Heart left ventricle (tissue), 16 donors: ENCODE measurements at places on chromosomes 6 and 20.

DNA sequence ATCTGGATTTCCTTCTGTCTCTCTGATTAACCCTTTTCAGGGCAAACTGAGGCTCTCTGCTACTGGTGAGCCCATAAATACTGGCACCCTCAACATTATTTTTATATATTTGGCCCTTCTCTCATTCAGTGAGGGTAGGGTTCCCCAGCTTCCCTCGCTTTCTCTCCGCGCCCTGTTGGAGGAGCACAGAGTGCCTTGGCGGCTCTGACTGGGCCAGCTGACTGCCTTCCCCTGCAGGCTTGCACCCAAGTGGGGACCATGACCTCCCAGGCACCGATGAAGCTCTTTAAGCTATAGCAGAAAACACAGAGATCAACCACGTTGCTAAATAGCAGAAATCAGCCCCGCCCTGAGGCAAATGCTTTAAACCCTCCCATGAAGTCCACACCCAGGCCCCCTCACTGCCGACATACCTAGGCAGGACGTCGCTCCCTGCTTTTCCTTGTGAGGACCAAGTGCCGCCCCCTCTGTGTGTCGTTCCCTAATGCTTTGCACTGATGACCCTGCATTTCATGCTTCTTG lies 105.0 kb downstream of the HUS1B start:
- no peak for DNase-seq

GRCh38 chr6:42387336-42387735 lies 64.4 kb downstream of the TRERF1 start:
- no peak for DNase-seq

GRCh38 chr6:53264915-53265607 lies 83.7 kb downstream of the ELOVL5 start:
- DNase-seq = no peak

DNA sequence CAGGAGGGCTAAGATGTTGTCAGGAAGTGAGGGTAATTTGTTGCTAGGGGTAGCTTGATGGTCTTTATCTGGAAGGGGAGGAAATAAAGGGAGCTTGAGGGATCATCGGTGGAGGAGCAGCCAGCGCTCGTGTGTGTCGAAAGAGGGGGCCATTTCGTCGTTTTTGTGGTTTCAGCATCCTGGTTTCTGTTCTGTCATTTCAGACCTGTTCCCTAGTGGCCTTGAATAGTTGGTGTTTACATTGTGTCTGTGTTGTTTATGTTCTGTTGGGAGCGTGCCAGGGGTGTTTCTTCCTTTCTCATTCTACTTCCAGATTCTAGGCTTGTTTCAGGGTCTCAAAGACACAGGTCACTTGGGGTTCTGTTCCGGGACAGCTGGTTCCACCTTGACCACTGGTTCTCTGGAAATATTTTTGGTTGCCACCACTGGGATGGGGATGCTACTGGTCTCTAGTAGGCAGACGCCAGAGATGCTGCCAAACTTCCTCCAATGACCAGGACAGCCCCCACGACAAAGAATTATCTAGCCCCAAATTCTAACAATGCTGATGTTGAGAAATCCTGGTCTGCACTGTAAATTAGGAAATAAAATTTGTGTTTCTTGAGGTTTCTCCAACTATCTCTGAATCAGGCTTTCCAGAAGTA lies 113.9 kb upstream of the NAA20 start:
- DNase-seq = no peak

- DNase-seq = no peak
Measured at GRCh38 chr20:47468290-47469050, 33.2 kb upstream of the NCOA3 start.

DNA sequence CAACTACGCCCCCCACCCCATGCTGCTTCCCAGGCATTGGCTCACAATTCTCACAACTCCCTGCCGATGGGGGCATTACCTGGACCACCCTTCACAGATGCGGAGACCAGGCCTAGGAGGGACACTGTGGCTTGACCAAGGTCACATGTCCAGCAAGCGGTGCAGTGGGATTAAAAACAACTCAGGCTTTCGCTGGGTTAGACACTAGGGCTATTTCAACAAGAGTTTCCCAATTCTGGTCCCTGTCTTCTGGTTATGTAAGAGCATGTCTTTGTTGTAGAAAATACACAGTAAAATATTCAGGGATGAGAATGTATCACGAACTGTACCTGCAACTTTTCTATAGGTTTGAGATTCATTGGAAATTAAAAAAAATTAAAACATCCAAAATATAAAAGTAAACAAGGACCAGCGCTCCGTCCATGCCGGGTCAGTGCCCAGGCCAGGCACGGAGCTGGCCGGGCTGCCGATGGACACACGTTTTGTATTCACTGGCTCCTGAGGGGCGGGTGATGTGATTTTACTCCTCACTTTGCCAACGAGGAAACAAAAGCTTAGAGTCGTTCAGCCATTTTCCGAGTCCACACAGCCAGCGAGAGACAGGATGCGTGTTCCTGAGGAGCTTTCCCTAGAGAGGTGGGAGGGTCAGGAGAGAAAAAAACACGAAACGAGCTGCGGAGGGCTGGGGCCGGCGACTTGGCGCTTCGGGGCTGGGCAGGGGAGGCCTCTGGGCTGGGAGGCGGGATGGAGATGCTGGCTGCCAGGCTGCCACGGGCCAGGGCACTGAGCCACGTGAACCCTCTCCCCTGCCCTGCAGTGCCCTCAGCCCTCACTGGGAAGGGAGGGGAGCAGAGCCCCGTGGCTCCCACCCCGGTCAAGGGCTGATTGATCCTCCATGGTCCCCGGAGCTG lies 17.1 kb upstream of the VSTM2L start:
- no peak for DNase-seq

GRCh38 chr6:113147544-113147943 lies 709.6 kb upstream of the MARCKS start:
- DNase-seq = no peak

DNA sequence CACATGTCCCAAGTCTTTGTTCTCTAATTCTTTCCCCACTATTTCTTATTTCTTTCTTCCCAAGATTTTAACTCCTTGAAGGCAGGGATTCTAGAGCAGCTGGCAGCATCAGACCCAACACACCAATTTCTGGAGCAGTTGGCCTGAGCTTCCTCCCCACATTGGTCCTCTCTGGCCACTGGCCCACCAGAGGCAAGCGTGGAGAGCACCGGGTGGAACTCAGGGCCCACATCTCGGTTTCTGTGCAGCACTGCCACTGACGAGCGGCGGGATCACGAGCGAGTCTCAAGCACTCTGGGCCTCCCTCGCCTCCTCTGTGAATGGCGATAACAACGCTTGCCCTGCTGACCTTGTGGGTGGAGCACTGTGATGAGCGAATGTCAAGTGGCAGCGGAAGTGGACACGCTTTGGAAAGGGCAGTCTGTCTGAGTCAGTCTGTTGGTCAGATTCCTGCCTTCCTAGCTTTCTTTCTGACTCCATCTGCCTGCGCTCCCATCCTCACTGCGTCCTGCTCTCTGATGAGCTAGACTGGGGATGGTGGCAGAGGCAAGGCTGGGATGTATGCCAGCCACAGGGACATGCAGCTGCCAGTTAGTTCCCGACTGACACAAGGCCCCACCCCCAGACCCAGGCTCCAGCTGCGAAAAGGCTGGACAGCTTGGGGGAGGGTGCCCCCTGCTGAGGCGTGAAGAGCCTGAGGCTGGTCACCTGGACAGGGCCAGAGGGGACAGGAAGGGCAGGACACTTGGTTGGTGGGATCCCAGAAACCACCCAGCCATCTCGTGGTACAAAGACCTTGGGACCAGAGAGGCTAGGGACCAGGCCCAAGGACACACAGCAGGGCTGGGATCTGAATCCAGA lies 4.5 kb upstream of the SPDEF start:
- DNase-seq = peak; percentile 43

DNA sequence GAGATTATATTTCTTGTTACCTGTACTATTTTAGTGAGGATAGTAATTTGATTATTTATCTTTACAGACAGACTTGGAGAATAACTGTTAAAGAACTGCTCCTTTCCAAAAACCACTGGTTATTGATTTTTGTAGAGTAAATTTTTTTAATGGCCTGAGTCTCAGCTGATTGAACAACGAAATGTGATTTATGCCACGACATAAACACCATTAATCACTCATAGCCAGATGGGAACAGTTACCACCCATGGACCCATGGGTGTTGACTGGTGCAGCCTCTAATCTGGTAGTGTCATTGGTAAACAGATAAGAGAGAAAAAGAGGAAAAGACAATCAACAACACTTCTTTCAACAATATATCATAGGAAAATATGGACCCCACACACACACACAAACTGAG lies 101.4 kb upstream of the BEND6 start:
- DNase-seq = no peak

DNA sequence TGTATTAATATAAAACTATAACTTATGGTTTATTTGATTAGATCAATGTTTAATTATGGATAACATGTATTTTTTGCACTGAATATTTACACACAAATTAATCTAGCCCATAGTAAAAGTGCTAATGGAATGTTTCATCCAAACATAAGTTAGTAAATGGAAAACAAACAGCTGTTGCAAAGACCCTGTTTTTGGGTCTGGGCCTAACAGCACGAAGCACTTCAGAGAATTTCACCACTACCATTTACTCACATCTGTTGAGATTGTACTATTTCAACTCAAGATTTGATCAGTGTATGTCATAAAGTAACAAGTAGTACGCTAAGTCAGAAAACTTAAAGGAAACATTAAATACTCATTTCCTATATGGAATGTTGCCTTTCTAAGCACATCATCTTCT lies 359.6 kb downstream of the LAMA2 start:
- DNase-seq = no peak

- peak; percentile 65 for DNase-seq
Measured at GRCh38 chr6:11172501-11173327, 59.8 kb downstream of the NEDD9 start.

- no peak for DNase-seq
Measured at GRCh38 chr6:20919677-20920385, 385.6 kb downstream of the CDKAL1 start.

DNA sequence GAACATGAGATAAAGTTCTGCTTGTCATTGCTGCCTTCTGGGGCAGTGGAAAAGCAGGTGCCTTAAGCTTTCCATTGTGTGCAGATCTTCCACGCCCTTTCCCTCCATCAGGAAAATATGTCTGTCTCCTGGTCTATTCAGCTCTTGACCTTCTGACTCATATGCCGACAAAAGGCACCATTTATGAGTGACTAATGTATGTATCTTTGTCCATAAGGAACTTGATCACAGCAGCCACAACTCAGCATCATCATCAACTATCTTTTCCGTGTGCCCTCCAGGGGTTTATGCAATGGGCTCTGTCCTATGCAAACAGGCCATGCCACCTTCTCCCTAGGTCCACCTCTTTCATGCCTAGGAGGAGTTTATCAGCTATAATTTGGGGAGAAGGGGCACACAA lies 102.7 kb upstream of the QKI start:
- no peak for DNase-seq
